SW 1271 (cell line): ENCODE measurements at places on chromosomes 6 and 20.
A peak's percentile ranks its signal among the peaks of the same experiment; 100 is the strongest.

DNA sequence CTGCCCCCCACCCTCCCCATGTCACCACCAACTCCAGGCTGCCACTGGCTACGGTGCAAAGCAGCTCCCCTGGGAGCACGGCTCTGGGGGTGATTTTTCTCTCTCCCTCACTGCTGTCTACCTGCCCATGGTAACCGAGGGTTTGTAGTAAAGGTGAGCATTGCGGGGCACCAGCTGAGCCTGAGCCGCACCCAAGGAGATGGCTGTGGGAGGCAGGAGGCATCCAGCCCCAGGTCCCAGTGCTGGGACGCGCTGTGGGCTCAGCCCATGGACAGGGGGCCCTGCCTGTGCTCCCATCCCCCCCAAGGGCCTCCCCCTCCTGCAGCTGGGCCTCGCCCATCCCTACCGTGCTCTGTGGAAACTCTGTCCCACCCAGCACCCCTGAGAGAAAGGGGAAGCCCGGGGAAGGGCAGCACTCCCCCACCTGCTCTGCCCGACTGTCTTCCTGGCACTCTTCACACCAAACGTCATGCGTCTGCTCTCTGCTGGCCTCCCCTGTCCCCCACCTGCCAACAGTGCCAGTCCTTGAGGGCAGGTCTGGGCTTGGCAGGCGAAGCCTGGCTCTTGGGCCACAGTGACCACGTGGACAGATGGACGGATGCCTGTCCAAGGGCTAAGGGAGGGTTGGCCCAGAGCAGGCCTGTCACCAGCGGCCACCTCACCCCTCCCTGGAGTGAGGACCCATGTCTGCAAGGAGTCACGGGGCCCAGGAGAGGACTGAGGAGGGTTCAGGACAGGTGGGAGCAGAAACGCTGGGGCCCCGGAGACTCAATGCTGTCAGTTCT is 3.8 kb upstream of the CHRNA4 start:
- DNase-seq = no peak

- DNase-seq = no peak
These were observed 44.2 kb downstream of the MYLK4 start for GRCh38 chr6:2706558-2706957.

DNA sequence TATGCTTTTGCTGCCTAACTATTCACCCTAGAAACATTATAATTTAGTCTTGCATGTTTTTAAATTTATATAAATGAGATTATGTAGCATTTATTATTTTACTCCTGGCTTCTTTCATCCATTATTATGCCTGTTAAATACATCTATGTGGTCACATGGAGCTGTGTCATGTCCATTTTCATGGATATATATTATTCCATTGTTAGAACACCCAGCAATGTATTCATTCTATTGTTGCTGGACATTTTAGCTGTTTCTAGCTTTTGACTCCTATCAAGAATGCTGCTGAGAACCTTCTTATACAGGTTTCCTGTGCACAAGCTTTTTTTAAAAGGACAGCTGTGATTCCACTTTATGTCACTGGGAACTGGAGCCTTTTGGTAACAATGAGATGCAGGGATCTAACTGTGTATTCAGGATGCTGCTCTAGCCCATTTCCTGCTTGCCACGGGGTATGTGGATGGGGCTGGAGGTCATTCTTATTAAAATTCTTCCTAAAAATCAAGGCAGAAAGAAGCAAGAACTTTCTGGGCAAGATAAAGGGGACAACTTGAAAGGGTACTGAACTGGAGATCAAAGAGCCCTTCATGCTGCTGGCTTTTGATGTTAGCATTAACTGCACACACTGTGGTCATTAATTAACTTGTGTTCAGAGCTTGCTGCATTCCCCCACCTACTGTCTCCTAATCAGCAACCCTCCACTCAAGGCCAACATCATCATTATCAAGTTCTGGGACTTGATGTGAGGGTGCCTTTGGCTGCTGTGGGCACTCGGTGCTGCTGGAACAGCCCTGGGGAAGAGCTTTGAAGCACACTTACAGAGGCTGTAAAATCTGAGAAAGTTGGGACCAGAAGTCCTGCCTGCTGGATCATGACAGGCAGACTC is 96.6 kb upstream of the AKIRIN2 start:
- no peak for DNase-seq

GRCh38 chr20:49889001-49889934 is 26.1 kb downstream of the SPATA2 start:
- no peak for DNase-seq

DNA sequence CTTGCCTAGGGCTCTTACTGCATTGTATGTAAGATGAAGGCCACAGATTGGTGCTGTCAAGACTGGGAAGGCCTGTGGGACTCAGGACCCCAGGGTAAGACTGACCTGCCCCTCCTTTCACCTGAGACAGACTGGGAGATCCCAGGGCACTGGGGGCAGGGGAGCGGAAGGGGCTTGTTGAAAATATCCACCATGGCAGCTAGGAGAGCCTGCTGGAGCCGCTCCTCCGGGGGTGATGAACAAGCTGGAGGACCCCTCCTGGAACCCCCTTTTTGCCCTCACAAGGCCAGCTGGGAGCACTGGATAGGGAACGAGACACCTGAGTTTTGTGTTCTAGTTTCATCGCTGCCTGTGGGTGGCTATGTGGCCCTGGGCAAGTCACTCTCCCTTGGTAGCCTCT is 9.2 kb upstream of the SDCBP2 start:
- no peak for DNase-seq

DNA sequence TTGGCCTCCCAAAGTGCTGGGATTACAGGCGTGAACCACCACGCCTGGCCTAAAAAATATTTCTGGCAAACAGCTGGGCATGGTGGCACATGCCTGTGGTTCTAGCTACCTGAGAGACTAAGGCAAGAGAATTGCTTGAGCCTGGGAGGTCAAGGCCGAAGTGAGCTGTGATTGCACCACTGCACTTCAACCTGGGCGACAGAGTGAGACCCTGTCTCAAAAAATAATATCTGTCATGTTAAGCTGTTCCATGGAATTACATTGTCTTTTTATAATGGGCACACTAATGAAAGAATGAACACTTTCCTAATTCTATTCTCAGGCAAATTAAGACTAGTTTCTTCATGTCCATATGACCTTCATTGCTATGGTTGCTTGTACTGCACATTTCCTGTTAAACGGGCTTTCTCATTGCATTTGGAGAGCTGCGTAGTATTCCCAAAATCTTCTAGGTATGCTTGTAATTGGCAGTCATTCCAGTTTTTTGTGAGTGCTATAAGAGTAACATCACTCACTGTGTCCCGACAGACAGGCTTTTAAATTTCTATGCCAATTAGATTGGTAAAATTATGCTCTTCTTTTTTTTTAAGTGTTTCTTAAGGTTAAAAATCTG is 12.1 kb downstream of the AMD1 start:
- DNase-seq = no peak

GRCh38 chr6:96142142-96142541 is 126.4 kb downstream of the FUT9 start:
- no peak for DNase-seq

- DNase-seq = no peak
These were observed 129.8 kb upstream of the PRND start for GRCh38 chr20:4591975-4592315.

- no peak for DNase-seq
These were observed 91.2 kb downstream of the LCA5 start for GRCh38 chr6:79446006-79446405.

GRCh38 chr6:137353842-137354397 is 134.7 kb upstream of the IFNGR1 start:
- no peak for DNase-seq

DNA sequence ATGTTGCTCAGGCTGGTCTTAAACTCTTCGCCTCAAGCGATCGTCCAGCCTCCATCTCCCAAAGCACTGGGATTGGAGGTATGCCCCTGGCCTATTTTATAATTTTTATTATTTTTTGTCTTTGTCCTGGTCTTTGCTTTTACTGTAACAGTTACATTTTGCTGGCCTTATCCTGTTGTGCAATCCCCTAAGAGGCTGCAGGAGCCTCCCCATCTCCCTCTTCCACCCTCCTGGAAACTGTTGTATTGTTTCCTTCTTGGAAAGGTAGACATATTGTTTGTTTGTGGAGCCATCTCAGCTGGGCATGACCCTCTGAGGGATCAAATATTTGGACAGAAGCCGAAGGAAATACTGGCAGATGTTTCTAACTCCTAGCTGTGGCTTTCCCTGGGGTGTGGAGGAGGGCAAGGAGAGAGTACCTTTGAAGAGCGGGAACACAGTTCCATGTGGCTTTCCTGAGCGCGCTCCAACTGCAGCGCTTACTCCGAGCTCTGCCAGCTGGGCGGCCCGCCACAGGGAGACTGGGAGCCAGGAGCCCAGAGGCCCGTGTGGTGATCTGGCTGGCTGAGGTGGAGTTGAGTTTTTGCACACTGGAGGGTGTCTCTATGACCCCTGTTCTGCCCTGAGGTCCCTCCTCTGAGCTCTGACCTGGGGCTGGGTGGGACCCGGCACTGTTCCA is 4.9 kb downstream of the MAPK13 start:
- DNase-seq = no peak

- DNase-seq = peak; percentile 14
These were observed 52.9 kb upstream of the FABP7 start for GRCh38 chr6:122726649-122727048.

DNA sequence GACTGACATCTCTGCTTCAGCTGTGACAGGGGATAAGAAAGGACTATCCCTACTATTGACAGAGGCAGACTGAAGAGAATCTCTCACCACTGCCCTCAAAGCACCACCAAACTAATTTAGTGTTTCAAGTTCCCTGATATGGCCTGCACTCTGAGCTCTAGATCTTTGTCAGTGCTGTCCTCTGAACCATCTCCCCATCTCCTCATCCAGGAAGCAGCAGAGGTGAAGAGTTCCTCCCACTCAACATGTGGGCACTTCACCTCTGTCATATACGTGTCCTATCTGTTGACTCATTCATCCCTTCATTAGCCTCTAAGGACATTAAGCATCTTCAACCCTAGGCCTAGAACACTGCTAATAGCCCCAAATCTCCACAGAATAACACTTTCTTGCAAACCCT is 14.1 kb downstream of the FAM210B start:
- no peak for DNase-seq

- DNase-seq = no peak
These were observed 202.5 kb downstream of the PREX1 start for GRCh38 chr20:48625136-48625900.

DNA sequence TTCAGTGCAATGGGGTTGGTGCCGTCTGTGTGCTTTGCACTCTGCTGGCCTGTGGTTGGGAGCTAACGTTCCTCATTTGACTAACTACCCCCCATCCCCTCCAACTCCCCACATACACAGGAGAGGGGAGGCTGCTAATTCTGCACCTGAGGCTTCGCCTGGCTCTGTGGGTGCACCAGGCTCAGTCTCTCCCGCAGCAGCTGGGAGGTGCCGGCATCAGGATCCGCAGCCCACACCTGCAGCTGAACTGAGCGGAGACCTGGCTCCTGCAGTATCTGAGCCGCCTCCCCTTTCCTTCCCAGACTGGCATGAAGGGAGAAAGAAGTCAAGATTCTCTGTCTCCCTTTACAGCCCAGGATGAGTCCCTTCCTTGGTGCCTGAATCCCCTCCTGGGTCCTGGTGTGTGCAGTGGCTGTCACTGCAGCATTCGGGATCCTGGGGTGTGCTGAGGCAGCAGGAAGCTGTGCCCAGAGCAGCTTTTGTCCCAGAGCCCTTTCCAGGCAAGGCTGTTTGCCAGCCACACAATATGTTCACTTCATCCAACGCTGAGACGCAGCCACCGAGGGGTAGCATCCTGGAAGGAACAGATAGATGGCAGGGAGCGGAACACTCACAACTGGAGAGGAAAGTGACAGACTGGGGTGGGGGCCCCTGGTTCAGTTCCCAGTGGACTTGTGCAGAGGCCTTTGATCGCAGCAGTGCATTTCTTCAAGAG is 70.2 kb downstream of the CDH4 start:
- no peak for DNase-seq

DNA sequence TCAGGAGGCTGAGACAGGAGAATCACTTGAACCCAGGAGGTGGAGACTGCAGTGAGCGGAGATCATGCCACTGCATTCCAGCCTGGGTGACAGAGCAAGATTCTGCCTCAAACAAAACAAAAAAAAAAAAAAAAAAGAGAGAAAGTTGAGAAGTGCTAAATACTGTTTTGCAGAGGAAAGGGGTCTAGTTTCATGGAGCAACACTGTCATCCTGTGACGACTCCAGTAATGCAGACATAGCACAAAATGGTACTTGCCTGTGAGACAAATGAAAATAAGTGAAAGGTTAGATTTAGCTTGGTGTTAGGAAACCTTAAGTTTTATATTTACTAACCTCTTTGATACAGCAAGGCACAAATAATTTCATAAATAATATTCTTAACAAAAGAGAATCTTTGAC is 29.7 kb downstream of the CEP162 start:
- DNase-seq = no peak

DNA sequence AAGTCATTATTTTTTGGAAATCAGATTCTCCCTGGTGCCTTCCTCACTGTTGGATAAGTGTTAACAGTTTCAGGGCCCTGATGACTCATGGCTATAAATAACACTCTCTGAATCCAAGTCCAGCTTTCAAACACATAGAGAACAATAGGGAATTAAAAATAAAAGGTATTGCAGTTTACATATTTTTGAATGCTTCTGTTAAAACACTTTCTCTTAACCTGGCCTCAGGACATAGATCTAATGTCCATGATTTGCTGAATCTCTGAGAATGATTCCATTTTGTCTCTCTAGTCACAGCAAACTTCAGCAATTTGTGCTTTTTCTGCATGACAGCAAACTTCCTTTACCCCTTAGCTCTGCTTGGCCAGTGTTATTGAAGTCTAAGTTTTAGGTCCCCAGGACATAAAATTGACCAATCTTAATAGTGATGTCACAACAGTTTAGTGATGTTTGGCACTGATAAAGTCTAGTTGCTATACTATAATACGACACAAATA is 1192.4 kb upstream of the CITED2 start:
- peak; percentile 20 for DNase-seq

DNA sequence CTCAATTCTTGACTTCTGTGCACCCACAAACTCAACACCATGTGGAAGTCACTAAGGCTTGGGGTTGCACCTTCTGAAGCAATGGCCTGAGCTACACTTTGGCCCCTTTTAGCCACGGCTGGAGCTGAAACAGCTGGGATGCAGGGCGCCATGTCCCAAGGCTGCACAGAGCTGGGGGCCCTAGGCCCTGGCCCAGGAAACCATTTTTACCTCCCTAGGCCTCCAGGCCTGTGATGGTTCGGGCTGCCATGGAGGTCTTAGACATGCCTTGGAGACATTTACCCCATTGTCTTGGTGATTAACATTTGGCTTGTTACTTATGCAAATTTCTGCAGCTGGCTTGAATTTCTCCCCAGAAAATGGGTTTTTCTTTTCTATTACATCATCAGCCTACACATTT is 86.9 kb downstream of the MTFR2 start:
- DNase-seq = no peak

- no peak for DNase-seq
These were observed 4.5 kb downstream of the PI3 start for GRCh38 chr20:45179166-45179565.

- no peak for DNase-seq
These were observed 64.6 kb upstream of the ADGRF1 start for GRCh38 chr6:47106721-47107197.

DNA sequence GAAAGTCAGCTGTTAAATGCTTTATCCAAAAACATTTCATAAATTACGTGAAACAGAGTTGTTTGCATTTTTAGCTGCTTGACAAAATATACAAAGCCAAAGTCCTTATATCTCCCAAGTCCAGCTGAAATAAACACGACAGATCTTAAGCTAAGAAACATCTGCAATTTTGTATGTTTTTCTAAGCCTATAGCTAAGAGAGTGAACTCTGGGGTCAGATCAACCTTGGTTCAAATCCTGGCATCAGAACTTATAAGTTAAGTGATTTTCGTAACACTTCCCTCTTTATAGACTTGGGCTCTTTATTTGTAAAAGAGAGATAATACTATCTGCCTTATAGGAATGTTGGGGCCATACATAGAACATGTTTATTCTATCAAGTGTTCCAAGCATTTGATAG is 176.7 kb downstream of the PTPRK start:
- no peak for DNase-seq
